NCI-H226 (cell line): ENCODE measurements at places on chromosomes 5 and 9.

GRCh38 chr9:104810421-104811339, 46.8 kb downstream of the NIPSNAP3B start:
- DNase-seq = no peak

DNA sequence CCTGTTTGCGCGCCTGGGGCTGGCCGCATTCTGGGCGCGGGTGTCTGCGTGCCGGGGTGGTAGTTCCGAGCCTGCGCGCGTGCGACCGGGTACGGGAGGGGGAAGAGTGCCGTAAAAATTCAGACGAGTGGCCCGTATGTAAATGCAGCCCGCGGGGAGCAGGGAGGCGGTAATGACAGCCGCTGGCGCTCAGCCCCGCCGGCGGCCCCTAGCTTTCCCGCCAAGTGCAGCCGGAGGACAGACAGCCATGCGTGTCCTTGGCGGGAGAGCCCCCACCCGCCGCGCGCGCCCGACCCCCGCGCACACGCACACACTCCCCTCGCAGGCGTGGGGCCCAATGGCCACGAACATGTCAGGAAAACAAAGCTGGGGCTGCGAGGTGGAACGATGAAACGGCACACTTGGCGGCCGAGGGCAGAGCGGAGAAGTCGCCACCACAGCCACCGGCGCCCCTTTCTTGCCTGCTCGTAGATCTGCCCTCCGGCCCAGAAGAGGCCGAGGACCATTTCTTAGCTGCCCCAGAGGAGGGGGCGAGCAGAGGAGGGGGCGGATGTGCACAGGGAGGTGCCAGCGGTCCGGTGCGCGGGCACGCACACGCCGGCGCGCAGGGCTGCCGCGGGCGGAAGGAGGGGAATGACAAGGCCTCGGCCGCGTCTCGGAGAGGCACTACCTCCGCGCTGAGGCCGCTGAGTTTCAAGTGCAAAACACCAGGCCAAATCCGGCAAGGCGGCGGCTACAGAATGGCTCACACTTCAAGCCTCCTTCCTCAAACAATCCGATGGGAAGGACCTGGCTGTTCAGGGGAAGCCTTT, 208.4 kb downstream of the MEF2C start:
- no peak for DNase-seq

- peak; percentile 34 for DNase-seq
These were observed 56.6 kb downstream of the RGS3 start for GRCh38 chr9:113520109-113520642.

GRCh38 chr5:172493906-172494305, 39.6 kb upstream of the SH3PXD2B start:
- DNase-seq = no peak

DNA sequence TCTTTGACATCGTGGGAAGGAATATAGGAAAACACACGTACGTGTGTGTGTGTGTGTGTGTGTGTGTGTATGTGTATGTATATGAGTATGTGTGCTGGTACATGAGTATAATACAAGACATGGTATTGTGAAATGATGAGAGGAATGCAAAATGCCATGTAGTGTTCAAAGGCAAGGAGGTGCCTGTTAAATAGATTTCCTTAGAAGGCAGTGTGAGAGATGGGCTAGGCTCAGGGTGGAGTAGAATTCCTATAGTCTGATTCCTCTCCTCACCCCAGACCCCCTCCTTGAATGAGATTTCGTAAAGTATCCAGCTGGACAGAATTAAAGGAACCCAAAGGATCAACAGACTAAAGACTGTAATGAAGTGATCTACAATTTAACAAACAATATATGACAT, 11.1 kb downstream of the GPR21 start:
- peak; percentile 52 for DNase-seq

DNA sequence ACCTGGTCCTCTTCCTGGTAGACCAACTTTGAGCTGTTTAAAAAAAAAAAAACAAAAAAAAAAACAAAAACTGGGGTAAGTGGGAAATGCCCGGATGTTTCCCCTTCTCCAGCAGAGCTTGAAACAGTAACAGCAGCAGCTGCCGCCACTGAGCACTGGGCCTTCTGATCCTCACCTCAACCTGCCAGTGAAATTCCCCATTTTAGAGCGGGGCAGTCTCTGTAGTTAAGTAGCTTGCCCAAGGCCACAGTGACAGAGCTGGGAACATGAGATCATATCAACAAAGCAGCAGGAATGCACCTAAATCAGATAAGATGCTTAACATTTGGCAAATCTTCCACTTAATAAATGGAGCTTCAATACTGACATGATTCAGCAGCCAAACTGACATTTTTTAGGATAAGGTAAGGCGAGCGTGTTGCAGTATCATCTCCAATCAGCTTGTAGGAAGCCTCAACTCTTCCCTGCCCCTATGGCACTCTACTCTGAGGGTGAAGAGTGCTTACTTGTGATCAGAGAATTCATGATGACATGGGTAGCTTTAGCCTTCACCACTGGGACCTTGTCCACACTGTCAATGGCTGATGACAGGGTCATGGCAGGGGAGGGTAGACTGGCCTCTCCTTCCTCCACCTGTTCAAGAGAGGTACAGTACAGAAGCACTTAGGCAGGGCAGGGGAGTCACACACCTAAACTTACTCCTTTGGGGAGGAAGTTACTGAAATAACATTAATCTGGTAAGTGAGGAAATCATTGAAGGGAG, 9.3 kb downstream of the KIAA1191 start:
- no peak for DNase-seq

- DNase-seq = no peak
These were observed 2.0 kb downstream of the HAVCR2 start for GRCh38 chr5:157106630-157107461.

DNA sequence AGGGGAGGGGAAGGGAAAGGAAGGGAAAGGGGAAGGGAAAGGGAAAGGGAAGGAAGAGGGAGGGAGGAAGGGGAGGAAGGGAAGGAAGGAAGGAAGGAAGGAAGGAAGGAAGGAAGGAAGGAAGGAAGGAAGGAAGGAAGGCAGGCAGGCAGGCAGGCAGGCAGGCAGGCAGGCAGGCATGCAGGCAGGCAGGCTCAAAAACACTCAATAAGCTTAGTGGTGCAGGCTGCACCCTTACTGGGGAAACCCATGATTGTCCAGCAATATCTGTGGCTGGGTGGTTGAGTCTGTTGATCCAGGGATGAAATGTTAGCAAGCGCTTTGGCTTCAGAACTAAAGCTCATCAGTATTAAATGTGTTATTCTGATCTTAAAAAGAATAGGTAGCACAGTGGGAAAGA, 145.6 kb downstream of the LPAR1 start:
- no peak for DNase-seq

- DNase-seq = no peak
These were observed 589.2 kb upstream of the KLF4 start for GRCh38 chr9:108078811-108079210.

DNA sequence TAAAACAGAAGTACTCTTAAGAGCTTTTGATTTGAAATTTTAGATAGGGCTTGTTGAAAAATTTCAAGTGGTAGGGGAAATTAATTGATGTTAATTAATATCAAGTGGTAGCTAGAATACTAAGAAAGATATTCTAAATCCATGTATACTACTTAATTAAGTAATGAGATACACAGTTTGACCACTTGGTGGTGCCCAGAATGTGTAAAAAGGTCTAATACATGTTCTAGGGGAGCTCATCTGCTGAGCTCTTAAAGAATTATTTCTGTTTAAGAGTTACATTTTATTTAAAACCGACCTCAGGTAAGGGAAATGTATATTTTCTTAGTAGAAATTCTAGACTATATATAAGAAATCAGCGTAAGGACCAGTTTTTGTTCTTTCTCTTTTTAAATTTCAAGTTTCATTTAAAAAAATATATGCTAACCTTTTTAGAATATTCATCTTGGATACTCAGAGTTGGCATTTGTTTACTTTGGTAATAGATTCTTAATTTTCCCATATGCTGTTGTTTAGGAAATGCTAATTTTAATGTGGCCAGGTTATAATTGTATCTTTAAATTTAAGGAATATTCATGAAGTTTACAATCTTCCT, 61.5 kb downstream of the LNPEP start:
- DNase-seq = peak; percentile 10

DNA sequence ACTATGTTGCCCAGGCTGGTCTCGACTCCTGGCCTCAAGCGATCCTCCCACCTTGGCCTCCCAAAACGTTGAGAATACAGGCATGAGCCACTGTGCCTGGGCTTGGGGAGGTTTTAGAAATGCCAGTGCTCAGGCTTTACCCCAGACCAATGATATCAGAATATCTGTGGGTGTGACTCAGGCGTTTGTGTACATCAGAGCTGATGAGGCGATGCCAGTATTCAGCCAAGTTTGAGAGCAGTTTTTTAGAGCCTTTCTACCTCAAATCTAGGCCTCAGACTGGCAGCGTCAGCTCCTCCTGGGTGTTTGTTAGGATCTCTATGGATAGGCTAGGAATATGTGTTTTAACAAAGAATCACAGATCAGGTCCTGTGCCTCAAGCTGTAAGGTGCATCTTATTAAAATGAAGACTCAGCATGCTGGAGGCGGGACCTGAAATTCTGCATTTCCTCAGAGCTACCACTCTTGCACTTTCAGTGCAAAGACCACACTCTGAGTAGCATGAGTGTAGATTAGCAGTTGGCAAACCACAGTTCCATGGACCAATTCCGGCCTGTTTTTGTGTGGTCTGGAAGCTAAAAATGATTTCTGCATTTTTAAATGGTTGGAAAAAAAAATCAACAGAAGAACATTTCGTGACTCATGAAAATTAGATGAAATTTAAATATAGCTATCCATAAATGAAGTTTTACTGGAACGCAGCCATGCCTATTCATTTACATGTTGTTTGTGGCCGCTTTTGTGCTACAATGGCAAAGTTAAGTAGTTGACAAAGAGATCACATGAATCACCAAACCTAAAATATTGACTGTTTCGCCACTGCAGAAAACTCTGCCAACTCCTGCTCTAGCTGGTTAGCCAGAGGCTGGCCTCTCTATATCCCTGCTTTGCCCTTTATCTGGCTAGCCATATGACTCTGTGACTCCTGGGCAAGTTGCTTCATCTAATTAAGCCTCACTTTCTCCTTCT, 92.2 kb downstream of the KLF4 start:
- peak; percentile 34 for DNase-seq

DNA sequence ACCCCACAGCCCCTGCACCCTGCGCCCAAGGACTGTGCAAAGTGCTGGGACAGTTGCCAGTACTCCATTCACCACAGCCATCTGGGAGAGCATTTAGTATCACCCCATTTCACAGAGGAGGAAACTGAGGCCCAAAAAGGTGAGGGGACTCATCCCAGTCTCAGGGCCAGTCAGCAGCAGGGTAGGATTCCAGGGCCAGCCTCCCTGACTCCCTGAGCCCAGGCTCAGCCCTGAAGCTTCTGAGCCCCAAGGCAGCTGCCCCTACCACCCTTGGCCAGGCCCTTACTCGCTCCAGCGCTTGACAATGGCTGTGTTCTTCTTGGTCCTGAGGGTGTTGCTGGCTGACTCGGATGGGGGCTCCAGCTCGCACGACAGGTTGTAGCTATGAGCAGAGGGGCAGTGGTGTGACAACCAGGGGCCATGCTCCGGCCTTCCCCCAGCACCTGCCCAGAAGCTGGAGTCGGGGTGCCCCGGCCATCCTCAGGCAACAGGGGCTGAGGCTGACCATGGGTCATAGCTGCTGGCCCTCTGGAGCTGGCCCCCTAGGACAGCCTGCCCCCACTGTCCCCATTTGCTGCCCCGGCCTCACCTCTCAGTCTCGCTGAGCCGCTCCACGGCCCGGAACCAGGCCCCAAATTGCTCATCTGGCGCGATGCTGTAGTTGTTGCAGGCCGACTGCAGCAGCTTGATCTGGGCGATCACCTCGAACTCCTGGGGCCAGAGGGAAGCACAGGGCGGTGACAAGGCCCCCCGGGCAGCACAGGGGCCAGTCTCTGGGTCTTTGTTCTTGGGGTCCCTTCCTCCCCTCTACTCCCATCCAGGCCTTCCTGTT, 18.6 kb downstream of the RALGDS start:
- no peak for DNase-seq

GRCh38 chr9:93025736-93026135, 32.8 kb upstream of the SUSD3 start:
- no peak for DNase-seq

- DNase-seq = no peak
These were observed 1953.8 kb downstream of the MAT2B start for GRCh38 chr5:165459232-165459631.

- DNase-seq = no peak
These were observed 5.5 kb upstream of the RUSC2 start for GRCh38 chr9:35484406-35484805.

GRCh38 chr9:129889941-129890717, 54.9 kb downstream of the USP20 start:
- no peak for DNase-seq

- peak; percentile 94 for DNase-seq
These were observed at the start of gene MXD3 for GRCh38 chr5:177311723-177312648. MXD3 (minus strand) TSS chr5:177311898; CDS start chr5:177311830, 68 bp downstream.

DNA sequence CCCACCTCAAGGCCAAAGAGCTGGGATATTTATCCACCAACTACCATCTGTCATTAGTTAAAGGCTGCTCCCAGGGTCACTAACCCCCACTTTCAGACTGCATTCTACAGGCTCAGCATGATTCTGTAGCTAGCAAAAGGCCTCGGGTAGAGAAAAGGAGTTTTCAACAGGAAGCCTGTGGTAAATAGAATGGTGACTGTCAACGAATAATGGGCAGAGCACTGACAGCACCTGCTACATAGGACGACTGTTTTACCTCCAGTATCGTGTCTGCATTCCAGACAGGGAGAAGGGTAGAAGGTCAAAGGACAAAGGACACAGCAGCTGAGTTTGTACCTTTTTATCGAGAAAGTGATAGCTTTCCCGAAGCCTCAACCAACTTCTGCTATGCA, 20.3 kb downstream of the MFAP3 start:
- no peak for DNase-seq

DNA sequence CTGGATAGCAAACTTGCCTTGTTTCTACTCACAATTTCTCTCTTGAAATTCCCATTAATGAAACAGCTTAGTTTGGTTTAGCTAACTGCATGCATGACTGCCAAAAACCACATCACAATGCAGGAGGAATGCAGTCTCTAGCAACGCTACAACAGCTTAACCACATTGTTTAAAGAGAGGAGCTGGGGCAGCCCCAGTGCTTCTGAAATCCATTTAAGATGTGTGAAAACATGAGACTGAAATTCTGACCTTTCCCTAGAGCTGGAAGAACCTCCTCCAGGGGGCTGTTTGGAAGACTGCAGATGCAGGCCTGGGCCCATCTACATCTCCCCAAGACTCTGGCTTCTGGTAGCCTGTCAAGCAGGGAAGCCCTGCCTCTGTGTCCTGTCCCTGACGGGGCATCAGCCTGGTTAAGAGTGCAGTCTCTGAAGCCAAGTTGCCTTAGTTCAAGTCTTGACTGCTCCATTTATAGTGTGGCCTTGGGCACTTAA, 157.1 kb downstream of the ZNF462 start:
- DNase-seq = peak; percentile 75

GRCh38 chr9:3517377-3518048, 8.3 kb downstream of the RFX3 start:
- DNase-seq = no peak

DNA sequence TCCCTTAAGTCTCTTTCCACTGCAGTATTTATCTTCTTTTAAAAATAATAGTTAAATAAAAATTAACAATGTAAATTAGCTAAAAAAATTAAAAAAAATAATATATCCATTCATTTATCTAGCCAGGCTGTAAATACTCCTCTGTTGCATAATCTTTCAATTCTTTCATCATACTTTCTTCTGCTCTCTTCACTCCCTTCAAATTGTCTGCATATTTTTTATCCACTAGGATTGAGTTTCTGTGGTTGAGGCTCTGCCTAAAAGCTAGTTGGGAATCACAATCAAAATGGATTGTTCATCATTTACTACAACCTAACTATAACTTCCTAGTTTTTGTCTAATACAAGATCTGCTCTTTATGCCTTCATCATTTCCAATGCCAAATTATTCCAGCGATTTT, 182.2 kb downstream of the PDE4D start:
- peak; percentile 43 for DNase-seq

GRCh38 chr9:97647996-97648395, 14.4 kb downstream of the NCBP1 start:
- DNase-seq = no peak

GRCh38 chr9:70382709-70383605, 31.5 kb downstream of the KLF9 start:
- no peak for DNase-seq
